Activated T-cell treated with anti-CD3 and anti-CD28 coated beads, Interleukin-2, amount 50 U/mL, for 48 hours (primary cell): ENCODE measurements at places on chromosomes 3 and 15.

DNA sequence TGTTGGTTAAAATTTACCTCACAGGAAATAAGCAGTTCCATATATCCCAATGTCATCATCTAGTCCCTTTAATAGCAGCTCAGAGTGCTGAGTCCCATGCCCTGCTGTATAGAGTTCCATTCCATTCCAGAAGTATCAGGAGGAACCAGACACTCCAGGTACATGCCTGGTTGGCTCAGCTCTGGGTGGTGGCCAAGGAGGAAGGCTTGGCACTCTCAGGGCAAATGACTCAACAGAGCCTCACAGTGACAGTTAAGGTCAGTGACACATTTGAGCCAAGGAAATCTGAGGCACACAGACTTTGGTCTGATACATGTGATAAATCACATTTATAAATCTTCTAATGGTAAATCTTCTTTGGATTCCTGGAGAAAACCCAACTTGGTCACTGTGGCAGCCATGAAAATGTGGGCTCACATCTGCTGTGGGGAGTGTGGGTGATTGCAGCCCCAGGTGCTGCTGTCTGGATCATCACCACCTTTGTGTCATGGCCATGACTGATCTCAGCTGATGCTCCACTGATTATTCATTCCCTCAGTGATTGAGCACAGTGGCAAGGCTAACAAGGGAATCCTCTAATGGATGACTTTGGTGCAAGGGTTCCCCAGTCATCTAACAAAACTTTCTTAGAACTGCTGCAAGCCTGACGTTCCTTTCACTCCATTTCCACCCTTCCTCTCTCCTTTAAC lies 9.3 kb downstream of the HHLA2 start:
- no peak for DNase-seq

GRCh38 chr15:74276560-74276959 lies 40.4 kb downstream of the CCDC33 start:
- DNase-seq = no peak

DNA sequence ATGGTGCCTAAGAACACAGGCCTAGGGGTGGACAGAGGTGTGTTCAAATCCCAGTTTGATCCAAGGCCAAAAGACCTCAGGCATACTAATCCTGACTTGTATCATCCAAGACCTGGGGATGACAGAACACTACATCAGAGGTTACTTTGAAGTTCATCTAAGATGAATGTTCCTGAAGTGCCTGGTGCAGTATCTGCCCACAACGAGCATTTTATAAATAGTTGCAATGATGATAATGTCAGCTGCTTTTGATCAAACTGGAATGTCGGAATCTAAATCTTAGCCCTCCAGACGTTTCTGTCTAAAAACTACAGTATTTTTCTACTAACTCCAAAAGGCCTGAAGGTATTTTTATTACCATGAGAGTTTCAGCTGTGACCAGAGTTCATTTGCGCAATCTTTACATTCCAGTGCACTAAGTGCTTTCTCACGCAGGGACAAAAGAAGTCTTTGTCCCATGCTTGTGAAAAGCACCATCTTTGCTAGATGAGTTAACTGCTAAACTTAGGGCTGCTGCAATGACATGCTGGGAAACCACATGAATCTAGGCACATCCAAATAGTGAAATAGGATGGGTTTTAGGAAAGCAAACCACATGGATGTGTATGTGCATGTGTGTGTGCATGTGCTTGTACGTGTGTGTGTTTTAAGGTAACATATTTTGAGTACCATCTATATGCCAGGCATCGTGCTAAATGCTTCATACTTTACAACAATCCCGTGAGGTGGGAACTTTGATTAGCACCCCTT lies 18.1 kb downstream of the ANXA2 start:
- no peak for DNase-seq

DNA sequence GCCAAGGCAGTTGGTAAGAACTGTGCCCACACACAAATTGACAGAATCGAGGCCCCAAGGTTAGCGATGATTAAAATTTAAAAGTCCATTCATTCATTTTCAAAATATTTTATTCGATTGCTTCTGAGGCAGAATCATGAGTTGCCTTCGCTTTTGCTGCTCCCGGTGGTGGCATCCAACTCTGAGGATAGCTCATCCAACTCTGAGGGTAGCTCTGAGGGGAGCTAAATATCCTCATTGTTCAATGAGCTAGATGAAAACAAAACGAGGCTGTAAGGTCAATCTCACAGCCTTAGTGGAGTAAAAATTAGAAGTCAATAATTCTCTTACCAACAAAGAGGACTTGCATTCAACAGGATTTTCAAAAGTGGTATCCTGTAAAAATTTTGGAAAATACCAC lies 897 bp upstream of the CHL1 start:
- no peak for DNase-seq

- DNase-seq = no peak
Measured at GRCh38 chr3:171732756-171733155, 77.5 kb downstream of the PLD1 start.

- DNase-seq = no peak
Measured at GRCh38 chr3:77055841-77056341, 16.0 kb downstream of the ROBO2 start.
